ENCODE measurements at places on chromosomes 4 and X.

DNA sequence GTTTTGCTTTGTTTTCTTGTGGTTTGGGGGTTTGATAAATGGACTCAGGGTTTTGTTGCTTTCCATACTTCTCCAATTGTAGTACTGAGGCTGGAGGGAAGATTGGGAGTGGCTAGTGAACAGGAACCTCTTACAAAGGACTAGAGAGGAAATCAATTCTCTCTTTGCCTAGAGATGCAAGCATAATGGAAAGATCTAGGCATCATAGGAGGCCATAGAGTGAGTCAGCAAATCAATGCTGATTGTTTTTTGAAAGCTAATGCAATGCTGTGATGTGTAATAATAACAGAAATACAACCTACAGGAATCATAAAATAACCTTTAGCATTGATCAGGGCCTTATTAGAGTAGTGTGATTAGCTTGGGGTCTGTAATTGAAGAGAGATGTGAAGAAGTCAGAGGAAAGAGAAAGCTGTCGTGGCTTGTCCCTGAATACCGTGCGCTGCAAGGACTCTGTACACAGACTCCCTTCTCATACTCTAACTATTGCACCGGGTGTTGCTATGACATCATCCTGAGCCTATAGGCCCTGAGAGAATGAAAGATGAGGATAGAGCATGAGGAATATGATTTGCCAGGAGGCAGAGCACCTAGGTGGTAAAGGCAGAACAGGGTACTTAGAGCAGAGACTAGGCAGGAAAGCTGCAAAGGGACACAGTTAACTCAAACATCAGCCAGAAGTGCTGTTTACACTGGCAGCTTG lies 29.3 kb upstream of the GPR101 start:
- no peak for DNase-seq

- peak; percentile 2 for DNase-seq
Observed at GRCh38 chrX:100995469-100995868, 26.0 kb downstream of the ARL13A start.

DNA sequence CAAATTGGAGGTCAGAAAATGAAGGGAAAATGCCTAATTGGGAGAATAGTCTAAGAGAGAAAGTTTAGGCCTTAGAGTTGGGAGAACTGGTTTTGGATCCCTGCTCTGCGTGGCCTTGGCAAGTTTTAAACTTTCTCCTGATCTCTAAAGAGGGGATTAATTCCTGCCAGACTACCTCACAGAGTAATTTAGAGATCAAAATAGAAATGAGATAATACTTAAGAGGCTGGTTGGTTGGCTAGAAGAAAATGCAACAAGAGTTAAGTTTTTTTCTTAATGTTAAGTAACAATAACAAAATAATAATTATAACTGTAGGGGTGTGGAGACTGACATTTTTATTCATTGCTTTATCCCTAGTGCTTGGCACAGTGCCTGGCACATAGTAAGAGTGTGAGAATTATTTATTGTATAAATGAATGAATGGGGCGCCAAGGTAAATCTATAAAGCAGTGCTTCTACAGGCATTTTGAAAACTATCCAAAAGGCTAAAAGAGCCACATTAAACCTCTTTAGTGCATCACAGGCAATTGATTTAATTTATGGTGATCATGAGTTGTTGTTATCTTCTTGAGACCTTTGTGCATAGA lies 160.5 kb downstream of the RASL11B start:
- DNase-seq, result no peak

GRCh38 chrX:14051416-14051815 lies 21.7 kb upstream of the GEMIN8 start:
- DNase-seq, result no peak

DNA sequence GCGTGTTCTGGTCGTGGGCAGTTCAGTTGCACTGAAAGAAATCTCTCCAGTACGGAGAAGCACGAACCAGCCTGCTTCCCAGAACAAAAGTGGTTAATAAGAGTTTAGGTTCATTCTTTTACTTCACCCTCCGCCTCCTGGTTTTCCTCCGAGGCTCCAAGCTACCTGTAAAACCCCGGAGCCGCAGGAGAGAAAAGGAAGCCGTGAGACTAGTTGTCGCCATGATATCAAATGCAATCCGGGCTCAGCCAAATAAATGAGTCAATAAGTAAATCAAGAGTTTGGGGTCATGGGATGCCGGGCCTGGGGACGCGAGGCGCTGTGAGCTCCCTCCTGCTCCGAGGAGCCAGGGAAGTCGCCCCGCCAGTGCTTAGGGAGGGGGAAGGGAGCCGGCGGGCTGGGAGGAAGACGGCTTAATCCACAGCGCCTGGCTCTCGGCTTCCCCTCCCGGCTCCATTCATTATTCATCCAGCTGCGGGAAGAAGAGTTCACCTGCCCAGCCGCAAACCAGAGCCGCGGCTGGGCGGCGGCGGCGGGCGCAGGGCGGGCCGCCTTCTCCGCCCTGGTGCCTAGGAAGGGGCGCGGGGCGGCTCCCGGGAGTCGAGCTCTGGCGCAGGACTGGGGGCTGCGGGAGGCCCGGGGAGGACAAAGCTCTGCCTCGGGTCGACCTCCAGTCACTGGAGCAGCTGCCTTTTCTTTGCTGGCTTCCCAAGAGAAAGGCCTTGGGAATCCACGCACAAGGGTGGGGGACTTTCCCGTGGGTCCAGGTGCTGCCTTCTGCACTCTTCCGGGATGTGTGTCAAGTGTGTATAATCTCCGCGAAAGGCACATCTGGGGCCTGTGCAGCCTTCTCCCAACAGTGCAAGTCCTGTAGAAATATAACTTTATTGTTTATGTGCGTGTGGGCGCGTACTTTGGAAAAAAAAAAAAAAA lies 1.7 kb downstream of the FRAS1 start:
- no peak for DNase-seq

DNA sequence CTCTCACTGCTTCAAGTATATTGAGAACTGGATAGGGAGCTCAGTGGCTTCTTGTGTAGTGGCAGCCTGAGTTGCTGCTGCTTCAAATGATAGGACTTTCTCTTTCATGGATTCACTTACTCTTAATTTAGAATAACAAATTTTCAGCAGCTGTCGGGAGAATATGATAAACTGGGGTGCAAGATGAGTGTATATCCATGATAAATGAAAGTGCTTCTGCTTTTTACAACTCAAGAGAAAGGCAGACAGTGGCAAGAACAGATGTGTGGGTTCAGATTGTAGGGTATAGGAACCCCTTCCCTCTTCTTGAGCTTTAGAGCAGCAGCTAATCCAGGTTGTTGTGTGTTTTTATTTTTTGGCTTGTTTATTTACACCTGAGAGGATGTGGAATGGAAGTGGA lies 1.0 kb downstream of the SH3BGRL start:
- no peak for DNase-seq

- no peak for DNase-seq
Observed at GRCh38 chr4:144267084-144267483, 126.6 kb upstream of the GYPA start.

DNA sequence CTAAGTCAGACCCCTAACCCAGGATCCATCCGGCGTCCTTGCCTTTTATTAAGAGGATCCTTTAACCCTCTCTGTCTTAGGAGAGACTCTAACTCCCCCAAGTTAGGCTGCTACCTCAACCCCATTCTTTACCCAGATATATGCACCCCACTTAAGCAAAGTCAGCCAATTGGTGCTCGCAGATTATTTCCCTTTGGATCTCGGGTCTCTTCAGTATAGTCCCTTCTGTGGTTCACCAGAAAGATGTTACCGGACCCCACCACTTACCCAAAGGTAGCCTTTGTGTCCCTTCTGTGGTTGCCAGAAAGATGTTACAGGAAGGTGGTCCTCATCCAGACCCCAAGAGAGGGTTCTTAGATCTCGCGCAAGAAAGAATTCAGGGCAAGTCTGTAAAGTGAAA lies 212.9 kb upstream of the GRID2 start:
- no peak for DNase-seq

DNA sequence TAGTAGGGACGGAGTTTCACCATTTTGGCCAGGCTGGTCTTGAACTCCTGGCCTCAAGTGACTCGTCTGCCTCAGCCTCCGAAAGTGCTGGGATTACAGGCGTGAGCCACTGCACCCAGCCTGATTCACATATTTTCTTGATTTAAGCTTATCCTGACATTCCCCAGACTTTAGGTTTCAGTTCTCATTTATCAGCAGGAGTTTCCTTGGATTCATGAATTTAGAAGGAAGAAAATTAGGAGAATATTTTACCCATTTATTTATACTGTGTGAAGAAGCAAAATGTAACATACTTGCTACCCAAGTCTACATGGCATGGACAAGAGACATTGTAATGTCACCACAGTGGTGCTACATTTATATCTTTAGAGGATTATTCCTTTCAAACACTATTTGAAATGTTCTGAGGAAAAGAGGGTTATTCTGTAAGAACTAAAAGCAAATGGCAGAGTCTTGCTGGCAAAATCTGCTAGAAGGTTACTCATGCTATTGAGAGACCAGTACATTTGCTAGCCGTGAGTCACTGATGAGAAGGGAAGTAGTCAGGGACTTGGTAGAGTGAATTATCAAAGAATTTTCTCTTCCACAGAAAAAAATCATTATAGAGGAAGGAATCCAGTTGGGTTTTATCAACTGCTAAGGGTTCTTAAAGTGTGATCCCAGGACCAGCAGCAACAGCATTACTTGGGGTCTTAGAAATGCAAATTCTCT lies 26.1 kb upstream of the CFAP299 start:
- no peak for DNase-seq

DNA sequence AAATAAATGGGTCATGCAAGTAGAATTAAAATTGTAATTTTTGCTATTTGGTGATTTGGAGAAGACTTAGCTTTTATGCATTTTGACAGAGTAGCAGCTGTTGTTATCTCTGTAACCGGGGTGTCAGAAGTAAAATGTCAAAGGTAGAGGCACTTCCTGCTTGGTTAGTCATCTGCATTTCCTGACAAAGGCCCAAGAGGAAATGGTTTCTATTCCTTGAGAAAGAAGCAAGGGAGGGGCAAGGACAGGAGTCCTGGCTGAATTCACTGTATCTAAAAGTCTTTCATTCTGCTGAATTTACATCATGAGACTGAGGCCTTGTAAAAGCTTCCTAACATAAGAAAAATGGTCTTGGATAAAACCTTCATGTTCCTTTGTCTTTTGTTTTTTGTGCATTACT lies 550.9 kb upstream of the BOD1L1 start:
- DNase-seq, result no peak

DNA sequence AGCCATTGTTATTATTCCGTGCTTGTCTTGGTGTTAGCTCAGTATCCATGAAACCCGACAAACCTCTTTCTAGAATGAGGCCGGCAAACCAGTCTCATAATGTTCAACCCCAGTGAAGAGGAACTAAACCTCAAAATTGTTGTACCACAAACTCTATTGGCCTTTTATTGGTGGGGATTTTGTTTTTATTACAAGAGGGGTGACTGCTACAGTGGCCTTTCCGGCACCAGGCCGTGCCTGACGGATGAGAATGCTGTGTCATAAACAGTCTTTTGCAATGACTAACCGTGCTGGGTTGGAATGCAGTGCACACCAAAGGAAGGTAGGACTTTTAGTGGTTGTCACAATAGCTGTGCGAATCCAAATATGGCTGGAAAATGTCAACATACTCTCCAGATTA lies 60.8 kb downstream of the SHROOM2 start:
- no peak for DNase-seq

GRCh38 chr4:22514481-22514880 lies 1.4 kb downstream of the ADGRA3 start:
- no peak for DNase-seq

GRCh38 chrX:55624403-55624802 lies 1.2 kb downstream of the FOXR2 start:
- no peak for DNase-seq

DNA sequence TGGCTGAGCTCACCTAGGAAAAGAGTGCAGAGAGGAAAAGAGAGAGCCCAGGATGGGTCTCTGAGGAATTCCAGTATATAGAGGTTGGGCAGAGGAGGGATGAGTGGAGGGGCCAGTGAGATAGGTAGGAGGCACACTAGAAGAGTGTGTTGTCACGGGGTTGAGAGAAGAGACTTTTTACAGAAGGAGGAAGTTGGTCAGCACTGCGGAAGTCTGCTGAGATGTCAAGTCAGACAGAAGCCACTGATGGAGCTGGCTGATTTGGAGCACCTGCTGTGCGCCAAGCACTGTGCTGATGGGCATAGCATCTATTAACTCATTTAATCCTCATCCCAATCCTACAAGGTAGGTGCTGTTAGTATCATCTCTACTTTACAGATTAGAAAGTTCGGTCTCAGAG lies 60.4 kb downstream of the EFNB1 start:
- DNase-seq, result no peak

DNA sequence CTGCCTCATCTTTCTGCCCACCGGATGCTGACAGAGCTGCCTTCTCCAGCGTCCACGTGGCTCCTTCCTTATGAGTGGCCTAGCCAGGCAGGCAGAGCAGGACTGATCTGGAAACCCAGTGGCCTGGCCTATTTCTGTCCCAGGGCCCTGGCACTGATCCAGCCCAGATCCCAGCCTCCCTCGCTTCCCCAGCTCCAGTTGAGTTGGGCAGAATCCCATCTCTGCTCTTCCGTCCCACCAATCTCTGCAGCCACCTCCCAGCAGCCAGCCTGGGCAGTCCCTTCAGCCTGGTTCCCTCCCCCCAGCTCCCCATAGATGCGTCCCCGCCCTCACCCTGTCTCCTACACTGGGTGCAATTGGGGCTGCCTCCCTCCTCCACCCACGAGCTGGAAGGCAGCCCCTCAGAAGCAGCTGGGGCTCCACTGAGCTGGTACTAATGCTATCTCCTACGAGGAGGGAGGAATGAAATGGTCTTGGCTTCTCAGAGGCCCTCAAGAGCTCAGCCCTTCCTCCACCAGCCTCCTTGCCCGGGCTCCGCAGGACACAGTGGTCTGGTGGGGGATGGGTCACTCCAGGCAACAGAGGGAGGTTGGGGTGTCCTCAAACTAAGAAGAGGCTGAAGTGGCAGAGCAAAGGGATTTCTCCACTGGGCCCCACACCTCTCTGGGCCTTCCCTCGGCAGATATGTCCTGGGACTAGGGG lies 94.2 kb downstream of the PJA1 start:
- DNase-seq, result no peak

- no peak for DNase-seq
Observed at GRCh38 chrX:22373766-22374165, 101.1 kb downstream of the CBLL2 start.

- no peak for DNase-seq
Observed at GRCh38 chrX:110171442-110171841, 146.4 kb downstream of the AMMECR1 start.

- no peak for DNase-seq
Observed at GRCh38 chr4:129176864-129177263, 80.9 kb downstream of the C4orf33 start.

DNA sequence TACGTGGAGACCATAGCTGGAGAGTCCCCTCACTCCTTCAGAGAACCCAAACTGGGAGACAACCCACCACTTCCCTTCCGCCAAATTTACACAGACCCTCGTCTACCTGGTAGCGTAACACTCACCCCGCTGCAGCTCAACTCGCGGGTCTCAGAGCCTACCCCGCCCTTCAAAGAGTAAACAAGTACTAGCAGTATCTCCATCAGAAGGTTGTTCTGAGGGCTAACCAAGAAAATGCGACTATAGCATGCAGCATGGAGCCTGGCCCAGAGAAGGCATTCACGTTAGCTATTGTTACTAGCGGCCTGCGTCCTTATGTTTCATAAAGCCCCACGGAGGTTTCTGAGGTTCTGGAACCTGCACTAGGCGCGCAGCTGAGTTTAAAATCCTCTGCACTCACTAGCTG lies 531 bp upstream of the MANBA start:
- peak; percentile 4 for DNase-seq

GRCh38 chr4:111678479-111678878 lies 466.8 kb upstream of the FAM241A start:
- DNase-seq, result no peak

- no peak for DNase-seq
Observed at GRCh38 chrX:15908603-15909290, 54.1 kb upstream of the AP1S2 start.

Data from activated CD4-positive, alpha-beta T cell treated with anti-CD3 and anti-CD28 coated beads, Interleukin-2, amount 50 U/mL, for 4 hours (primary cell).